ENCODE measurements at places on chromosomes 5 and 9.

DNA sequence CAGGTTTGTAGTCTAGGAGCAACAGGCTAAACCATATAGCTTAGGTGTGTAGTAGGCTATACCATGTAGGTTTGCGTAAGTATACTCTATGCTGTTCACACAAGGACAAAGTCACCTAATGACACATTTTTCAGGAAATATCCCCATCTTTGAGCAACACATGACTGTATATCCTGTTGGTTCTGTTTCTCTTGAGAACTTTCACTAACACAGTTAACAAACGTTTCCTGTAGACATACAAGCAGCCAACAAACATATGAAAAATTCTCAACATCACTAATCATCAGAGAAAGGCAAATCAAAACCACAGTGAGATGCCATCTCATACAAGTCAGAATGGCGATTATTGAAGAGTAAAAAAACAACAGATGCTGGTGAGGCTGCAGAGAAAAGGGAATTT lies 68.2 kb downstream of the NR2F1-AS1 start:
- no peak for DNase-seq

DNA sequence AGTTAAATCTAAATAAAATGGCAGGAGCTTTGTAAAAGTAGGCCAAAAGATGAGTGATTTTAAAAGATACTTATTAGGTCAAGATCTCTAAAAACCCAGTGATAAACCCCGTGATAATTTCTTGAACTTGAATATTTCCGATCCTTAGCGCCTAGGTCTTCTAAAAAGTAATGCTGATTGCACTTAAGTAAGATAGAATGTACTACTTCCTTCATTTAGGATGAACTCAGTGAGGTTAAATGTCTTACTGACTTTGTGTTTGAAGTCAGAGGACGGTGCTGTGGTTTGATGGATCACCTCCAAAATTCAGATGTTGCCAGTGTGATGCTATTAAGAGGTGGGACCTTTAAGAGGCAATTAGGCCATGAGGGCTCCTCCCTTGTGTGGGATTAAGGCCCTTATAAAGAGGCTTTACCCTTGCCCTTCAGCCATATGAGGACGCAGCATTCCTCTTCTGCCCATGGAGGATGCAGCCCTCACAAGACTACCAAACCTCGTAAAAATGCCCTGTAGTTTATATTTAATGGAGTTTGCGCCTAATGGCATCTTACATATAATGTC lies 130.1 kb downstream of the TRIO start:
- no peak for DNase-seq

- DNase-seq: no peak
These were observed 514 bp downstream of the STOML2 start for GRCh38 chr9:35102465-35102768.

GRCh38 chr5:39570403-39571027 lies 145.7 kb upstream of the DAB2 start:
- no peak for DNase-seq

- DNase-seq: no peak
These were observed 76.8 kb downstream of the ADAMTS2 start for GRCh38 chr5:179268399-179268952.

- DNase-seq: no peak
These were observed 39.0 kb downstream of the FAM78A start for GRCh38 chr9:131237291-131237690.

- no peak for DNase-seq
These were observed 307.2 kb downstream of the NSG2 start for GRCh38 chr5:174352681-174353080.

DNA sequence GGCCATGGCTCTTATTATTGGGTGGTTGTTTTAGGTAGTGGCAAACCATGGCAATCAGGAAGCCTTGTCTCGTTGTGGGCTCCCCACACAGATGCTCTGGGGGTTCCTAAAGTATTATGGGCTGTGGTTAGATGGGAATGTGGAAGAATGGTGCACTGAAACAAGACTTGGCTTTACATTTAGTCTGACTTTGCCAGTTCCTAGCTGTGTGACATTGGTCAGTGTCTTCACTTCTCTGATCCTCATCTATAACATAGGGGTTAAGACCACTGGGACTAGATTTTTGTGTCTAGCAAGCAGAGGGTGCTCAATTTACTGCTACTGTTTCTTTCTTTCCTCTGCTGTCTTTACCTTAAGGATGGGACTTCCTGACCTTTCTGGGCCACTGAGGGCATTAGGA lies 149.5 kb downstream of the HSPA4 start:
- DNase-seq: no peak

DNA sequence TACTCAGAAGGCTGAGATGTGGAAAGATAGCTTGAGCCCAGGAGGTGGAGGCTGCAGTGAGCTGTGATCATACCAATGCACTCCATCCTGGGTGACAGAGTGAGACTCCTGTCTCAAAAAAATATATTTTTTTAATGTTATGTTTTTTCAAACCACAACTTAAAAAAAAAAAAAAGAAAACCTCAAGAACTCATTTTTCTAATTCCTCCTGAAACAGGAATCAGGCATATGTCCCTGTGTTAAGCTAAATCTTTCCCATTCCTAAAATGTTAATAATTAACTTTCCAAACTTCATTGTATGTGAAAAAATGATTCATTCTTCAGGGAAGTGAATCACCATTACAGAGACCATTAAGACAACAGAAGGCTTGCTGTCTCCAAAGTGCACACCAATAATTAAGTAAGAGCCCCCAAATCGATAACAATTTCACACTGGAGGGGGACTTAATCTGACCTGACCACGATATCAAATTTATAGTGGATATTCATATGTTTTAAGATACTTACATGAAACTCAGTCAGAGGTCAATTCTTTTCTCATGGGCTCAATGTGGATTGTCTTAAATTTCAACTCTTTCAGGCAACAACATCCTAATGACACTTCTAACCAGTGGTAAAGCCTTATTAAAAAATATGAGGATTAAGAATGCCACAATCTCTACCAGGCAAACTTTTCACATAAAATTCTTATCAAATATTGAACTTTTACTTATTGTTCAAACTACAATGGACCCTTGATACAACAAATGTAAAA lies 5.2 kb downstream of the CEMIP2 start:
- no peak for DNase-seq

DNA sequence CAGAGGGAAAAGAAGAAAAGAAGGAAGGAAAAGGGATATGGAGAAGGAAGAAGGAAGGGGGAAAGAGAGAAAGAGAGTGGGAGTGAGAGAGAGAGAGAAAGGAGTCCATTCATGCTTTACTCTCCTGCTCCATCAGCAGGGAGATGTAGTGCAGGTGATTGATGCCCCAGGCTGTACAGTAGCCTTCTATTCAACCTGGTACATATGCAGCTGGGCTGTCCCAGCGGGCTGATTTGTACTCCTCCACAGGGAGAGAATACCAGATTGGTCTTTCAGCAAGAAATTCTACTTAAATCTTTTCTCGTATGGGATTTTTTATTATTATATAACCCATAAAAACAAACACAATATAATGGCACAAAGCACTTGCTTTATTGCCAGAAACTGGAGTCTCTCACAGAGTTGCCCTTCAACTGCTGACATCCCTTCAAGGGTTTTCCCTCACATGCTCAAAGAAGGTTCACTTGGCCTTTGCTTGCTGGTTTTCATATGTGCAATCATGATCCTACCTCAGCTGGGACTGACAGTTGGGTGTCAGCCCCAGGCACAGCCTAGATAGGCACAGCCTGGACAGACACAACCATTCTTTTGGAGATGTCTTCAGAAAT lies 380.1 kb upstream of the RIOK2 start:
- no peak for DNase-seq

DNA sequence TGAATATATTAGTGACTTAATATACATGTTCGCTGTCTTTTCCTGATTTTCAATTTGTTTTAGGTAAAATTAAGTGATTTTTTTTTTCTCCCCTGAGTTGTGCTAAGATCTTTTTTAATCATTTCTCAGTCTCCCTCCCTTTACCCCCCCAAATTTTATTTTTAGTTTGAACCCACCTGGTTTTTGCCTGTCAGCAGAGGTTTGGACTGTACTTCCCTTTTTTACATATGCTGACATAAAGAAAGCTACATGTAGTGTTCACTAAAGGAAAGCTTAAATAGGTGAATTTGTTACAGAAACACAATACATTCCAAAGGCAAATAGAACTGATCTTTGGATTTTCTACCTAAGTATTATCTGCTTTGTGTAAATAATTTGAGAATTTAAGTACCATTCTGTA lies 82.2 kb downstream of the IPO11 start:
- no peak for DNase-seq

DNA sequence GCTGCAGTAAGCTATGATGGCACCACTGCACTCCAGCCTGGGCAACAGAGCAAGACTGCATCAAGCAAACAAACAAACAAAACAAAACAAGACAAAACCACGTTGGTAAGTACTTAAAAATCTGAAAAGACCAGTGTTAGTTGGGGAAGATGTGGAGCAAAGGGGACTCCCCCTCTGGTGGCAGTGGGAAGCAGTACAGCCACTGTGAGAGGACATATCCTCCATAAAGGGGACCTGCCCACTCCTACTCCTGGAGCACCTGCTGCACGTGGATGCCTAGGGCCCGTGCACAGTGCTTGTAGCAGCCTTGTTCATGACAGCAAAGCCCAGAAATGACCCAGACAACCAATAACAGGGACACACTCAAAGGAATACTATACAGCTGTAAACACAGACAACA lies 17.0 kb upstream of the IPPK start:
- no peak for DNase-seq

GRCh38 chr5:69043655-69043996 lies 50.2 kb upstream of the SLC30A5 start:
- peak; percentile 43 for DNase-seq

DNA sequence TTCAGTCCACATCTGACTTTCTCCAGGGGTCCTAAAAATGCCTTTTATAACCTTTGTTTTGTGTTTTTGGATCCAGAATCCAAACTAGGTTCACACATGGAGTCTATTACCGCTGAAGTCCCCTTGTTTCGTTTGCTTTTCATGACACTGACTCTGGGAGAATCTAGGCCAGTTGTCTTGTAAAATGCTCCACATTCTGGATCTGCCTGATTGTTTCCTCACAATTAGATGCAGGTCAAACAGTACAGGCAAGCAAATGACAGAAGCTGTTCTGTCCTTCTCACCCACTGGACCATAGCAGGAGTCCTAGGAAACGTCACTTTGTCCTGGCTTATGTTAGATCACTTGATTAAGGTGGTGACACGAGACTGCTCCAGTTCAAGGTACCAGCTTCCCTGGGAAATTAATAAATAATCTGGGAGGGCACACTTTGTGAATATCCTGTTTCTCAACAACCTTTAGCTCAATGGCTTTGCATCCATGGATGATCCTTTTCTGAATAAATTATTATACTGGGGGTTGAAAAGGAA lies 34.1 kb downstream of the FABP6 start:
- DNase-seq: no peak

DNA sequence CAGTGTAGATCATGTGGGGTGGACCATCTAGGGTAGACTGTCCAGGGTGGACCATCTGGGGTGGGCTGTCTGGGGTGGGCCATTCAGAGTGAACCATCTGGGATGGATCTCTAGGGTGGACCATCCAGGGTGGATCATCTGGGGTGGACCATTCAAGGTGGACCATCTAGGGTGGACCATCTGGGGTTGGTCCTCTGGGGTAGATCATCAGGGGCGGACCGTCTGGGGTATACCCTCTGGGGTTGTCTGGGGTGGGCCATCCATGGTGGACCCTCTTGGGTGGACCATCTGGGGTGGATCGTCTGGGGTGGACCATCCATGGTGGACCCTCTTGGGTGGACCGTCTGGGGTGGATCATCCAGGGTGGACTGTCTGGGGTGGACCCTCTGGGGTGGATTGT lies 64.3 kb downstream of the KCNT1 start:
- no peak for DNase-seq

- no peak for DNase-seq
These were observed 293.8 kb downstream of the SLIT3 start for GRCh38 chr5:169006842-169007790.

- no peak for DNase-seq
These were observed 55.7 kb upstream of the COL15A1 start for GRCh38 chr9:98887918-98888510.

DNA sequence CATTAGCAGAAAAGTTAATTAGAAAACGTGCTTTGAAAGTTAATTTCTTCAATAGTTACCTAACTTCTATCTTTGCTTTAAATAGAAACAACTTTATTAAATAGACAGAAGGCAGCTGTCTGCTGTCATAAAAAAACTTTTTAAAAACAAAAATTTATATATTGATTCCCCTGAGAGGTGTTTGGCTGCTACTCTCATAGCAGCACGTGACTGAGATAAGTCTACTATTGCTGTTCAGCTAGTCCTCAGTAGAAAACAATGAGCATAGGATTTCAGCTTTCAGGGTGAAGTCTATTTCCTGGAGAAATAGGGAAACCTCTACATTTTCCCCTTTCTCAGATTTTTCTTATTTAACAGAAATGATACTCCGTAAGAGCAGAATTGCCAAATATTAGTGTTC lies 135.0 kb upstream of the FBN2 start:
- DNase-seq: no peak
